CD4-positive, alpha-beta T cell treated with Interferon alpha-2 for 1 hour (primary cell): ENCODE measurements at places on chromosomes 3 and 15.

DNA sequence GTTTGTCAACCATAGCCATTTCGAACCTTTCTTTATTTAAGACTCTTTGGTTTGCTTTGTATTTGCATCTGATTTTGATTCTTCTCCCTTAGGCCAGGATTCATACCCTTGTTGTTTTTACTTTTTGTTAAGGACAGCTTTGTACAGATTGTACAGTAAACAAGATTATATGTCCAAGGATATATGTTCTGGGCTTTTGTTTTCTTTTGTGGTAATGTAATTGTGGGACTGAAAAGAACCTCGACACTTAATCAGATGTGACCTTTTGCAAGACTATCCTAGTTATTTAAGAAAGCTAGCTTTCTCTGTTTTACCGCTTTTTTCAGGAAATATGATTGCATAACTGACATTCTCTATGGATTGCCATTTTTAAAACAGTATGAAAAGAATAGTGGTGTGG, 67.0 kb upstream of the SAMMSON start:
- no peak for DNase-seq

DNA sequence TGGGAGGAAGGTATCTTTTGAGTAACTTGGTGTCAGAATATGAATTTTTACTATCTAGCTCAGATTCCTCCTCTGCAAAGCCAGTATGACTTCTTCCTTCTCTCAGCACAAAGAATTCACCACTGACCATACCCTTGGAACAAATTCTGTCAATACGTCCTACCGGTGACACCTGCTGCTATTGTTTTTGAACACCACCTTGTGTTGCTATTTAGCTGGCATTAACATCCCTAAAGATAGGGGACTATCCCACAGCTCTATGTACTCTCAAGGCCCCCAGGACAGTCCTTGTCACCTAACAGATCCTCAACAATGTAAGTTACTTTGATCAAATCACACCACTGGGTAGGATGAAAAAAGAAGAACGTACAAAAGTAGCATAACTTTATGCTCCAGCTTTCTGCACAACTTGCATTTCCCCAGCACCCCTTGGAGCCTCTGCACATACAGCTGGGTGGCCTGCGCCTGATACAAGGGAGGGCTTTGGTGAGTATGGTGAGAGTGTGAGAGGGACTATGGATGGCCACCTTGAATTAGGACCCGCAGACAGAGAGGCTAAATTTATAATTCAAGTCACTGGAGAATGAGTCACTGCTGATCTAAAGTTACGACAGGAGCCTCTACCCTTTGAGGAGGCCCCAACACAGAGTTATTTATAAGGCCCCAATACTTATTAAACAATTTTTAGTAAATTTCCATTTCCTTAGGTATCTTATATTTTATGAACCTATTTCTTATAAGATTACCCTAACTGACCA, 2.3 kb upstream of the COLQ start:
- no peak for DNase-seq

- DNase-seq = no peak
Measured at GRCh38 chr3:108130236-108130635, 39.4 kb upstream of the CD47 start.

DNA sequence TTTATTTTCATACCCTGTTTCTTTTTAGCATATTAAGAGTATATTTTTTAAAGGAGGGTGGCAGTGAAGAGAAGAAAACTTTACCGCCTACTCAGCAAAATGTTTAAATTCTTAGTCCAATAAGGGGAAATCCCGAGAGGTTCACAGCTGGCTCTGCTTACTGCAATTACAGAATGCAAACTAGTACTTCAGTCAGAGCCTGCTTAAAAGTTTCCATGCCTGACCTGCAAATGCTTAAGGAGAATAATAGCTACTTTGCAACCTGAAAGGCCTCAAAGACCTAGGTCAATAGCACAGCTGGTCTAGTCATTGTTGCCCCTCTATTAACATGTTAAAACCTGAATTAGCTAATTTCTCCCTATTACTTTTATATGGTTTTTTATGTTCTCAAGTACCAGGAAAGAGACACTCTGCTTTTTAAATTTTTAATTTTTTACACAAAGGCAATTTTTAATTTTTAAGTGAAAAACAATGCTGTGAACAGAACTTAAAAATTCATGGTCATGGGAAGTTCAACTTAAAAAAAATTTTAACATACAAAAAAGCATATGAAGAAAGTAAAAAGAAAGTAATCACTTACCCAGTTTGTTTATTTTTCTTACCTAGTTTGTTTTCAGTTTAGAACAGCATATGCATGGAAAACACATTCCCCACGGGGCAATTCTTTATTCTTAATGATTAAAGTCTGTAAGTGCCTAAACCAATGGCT, 79.2 kb downstream of the P3H2 start:
- no peak for DNase-seq

- no peak for DNase-seq
Measured at GRCh38 chr15:99057020-99057419, 47.9 kb upstream of the SYNM start.

- no peak for DNase-seq
Measured at GRCh38 chr15:79539401-79539800, 107.3 kb downstream of the MINAR1 start.

GRCh38 chr3:54994111-54994513, 66.3 kb upstream of the LRTM1 start:
- no peak for DNase-seq

- no peak for DNase-seq
Measured at GRCh38 chr15:56919609-56920366, 1.3 kb downstream of the TCF12 start.

GRCh38 chr3:197289726-197290125, 8.7 kb downstream of the DLG1 start:
- no peak for DNase-seq

GRCh38 chr15:90463381-90463780, 66.3 kb upstream of the CRTC3 start:
- DNase-seq = no peak

GRCh38 chr3:40190056-40190455, 119.5 kb upstream of the EIF1B start:
- no peak for DNase-seq

DNA sequence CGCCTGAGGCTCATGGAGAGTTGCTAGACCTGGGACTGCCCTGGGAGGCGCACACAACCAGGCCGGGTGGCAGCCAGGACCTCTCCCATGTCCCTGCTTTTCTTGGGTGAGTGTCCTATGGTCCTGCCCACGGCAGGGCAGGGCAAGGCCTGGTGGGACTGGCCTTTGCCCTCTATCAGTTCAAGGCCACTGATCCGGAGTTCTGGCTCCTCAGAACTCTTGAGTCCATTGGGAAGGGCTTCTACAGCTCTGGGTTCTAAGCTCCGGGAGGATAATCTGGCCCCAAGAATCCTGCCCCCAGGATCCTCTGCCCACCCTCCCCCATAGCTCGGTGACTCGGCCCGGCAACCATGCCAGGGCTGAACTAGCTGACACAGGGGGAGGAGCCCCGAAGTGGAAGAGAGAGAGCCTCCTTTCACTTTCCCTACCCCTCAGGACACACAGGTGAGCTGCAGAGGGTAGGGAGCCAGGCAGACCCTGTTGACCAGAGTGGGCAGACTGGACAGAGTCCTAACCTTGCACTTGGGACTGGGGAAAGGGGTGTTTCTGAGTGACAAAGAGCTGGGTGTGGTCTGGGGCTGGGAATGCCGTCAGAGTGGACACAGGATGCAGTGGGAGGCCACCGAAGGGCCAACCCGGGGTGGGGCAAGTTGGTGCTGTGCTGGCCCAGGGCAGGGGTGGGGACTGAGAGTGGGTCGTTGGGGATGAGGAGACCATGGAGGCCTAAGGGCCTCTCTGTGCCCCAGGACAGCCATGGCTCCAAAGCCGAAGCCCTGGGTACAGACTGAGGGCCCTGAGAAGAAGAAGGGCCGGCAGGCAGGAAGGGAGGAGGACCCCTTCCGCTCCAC, 664 bp downstream of the PARP3 start:
- peak; percentile 53 for DNase-seq

DNA sequence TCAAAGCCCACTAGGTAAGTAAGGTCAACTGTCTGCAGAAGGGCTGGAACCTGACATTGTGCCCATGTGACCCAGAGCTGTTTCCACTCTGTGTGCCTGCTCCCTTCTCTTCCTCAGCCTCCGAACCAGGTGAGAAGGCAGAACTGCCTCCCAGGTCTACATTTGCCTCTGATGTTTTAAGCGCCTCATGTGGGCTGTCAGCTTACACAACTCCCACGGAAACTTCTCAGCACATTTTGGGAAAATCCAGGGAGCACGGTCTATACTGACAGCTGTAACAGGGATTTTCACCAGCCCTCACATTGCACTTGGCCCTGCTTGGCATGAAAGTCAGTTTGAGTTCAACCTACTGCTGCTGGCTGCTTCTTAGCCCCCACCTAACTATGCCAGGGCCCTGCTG, 46.9 kb upstream of the SLC24A5 start:
- no peak for DNase-seq

GRCh38 chr3:73508330-73508954, 116.3 kb downstream of the PDZRN3 start:
- peak; percentile 15 for DNase-seq

DNA sequence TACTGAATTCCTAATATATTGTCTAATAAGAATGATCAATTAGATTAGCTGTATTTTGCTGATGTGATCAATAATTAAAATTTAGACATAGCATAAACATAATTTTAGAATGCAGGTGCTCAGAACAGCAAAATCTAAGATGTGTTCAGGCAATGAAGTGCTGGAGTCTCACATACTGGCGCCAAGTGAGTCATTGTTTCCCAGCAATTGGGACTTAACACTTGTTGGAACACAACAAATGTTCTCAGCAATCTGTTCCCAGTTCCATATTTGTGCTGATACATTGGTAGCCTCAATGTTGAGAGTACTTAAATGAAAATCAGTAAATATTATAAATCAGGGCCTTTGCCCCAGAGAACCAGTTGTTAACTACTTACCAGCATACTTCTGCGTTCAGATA, 619.0 kb downstream of the ROBO1 start:
- DNase-seq = no peak

- peak; percentile 47 for DNase-seq
Measured at GRCh38 chr3:111577798-111578685, 17.1 kb downstream of the ZBED2 start.

- no peak for DNase-seq
Measured at GRCh38 chr15:73006523-73006922, 45.7 kb upstream of the NEO1 start.

DNA sequence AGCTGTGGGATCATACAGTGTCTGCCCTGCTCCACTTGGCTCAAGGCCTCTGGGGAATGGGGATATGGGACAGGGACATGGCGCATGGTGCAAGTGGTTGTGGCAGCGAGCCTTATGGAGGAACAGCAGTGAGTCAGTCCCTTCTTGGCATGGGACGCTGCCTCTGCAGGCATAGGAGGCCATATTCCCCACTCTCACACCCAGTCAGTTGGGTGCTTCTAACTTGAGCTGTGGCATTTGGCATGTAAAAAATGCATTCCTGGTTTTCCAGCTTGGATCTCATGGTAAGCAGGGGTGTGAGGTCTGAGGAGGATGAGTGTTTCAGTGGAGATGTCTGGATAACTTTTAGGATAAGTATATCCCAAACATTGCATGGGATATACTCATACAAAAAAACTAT, 31.6 kb upstream of the UBE2Q2 start:
- no peak for DNase-seq
